Muscle of leg (tissue), 16 donors: ENCODE measurements at places on chromosomes 16 and 17. TPM values are rescaled to one million over a fixed set of nuclear protein-coding genes. Genes with fewer than 3 reads are reported as not detected.

CWC25 gene
- 9.2 TPM for total RNA-seq

PPM1E gene
- total RNA-seq: 1.1 TPM

FBXL16 gene
- total RNA-seq: not detected

KCTD5 gene
- 15.6 TPM for total RNA-seq

FOXN1 gene
- not detected for total RNA-seq

AANAT gene
- total RNA-seq: 0.22 TPM

NEUROD2 gene
- not detected for total RNA-seq

ODAD4 gene
- total RNA-seq: 0.44 TPM

GJD3 gene
- 0.18 TPM for total RNA-seq

TBC1D3H gene
- not detected for total RNA-seq

CACNG3 gene
- not detected for total RNA-seq

GRCh38 chr17:9123594-9124553 is 102.6 kb downstream of the NTN1 start:
- no peak for DNase-seq
- no peak overlapping the region for H3K4me3 ChIP-seq
- H3K36me3 ChIP-seq: no peaks in the 10 kb centered on the region
- no peak overlapping the region for H3K27ac ChIP-seq
- no peaks in the 10 kb centered on the region for H3K4me1 ChIP-seq

DNA sequence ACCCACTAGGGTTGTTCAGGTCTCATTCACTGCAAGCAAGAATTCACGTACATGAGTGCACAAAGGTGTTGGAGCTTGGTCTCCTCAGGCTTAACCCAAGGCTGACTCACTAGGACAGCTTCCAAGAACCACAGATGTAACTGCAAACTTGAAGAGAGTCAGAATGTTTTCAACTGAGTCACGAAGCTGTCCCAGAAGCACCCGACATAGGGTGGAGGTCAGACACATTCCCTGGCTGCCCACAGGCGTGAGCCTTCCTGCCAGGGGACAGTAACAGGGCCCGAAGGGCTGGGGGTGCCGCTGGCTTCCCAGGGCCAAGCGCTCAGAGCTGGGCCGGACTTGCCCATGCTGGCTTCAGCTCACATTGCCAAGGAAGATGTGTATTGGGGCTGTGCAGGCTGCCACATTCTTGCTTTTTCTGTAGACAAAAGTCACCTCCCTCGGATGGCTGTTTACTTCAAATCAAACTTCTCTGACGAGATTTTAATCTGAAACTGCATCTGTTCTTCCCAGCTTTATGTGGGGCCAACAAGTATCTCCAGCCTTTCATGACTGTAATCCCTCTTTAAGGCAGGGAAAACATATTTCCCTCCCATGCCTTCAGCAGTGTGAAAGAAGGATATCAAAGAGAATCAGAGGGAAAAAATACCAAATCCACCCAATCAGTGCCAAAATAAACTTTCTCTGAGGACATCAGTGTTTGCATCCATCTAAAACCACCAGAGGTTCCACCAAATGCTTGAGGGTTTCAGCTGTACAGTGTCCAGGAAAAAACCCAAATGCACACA is 14.3 kb downstream of the CMTM3 start:
- H3K27ac ChIP-seq: no peak overlapping the region
- peaks cover 15% of the 10 kb centered on the region for H3K36me3 ChIP-seq
- H3K4me1 ChIP-seq: peaks cover 7% of the 10 kb centered on the region
- H3K4me3 ChIP-seq: no peak overlapping the region

- no peak overlapping the region for H3K27ac ChIP-seq
- H3K36me3 ChIP-seq: no peaks in the 10 kb centered on the region
- H3K4me1 ChIP-seq: no peaks in the 10 kb centered on the region
- no peak for DNase-seq
- H3K27me3 ChIP-seq: no peaks in the 10 kb centered on the region
Observed at GRCh38 chr16:6510261-6510660, 822.4 kb upstream of the RBFOX1 start.

DNA sequence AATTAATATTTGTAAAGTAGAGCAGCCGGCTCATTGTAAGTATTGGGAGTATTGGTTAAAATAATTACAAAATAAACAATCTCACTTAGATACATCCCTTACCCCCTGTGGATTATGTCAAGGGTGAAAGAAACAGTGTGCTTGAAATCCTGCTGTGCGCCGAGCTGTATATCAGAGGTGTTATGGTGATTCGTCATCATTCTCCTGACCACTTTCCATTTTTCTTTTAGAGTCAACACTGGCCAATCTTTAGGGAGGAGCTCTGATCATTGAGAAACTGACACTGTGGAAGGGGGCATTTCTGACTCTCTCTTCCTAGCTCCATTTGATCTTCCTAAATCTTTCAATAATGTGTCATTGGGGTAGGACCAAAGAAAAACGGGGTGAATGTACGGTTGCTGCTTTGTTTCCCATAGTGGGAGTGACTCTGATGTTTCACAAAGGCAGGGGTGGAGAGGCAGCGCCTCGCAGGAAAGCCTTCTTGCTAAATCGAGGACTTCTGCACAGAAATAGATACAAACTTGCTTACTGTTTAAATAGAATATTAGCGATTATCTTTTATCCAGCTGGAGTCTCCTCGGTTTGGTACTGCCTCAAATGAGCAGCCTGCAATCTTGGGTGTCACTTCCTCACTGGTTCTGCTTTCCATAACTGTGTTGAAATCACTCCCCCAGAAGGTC is 123.4 kb downstream of the PRKCB start:
- DNase-seq: peak; percentile 54
- H3K27ac ChIP-seq: no peak overlapping the region
- no peaks in the 10 kb centered on the region for H3K4me1 ChIP-seq

DNA sequence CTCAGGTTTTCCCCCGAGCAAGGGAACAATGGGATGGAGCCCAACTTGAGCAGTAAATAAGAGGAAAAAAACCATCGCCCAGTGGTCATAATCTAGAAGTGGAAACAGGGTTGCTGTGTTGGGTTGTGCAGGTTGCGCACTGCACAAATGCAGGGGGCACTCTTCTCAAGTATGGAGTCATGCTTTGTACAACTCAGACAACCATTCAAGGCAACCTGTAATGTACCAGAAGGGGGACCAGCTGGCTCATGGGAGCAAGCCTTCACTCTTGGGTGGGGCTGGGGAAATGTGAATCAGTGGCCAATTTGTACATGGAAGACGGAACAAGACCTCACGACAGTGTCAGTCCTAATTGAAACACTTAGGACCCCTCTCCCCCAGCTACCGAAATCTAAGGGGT is 23.9 kb upstream of the LITAF start:
- no peak overlapping the region for H3K27ac ChIP-seq
- H3K4me3 ChIP-seq: no peak overlapping the region

GRCh38 chr16:80166082-80166481 is 374.7 kb upstream of the DYNLRB2 start:
- H3K27me3 ChIP-seq: no peaks in the 10 kb centered on the region
- no peaks in the 10 kb centered on the region for H3K4me1 ChIP-seq
- no peak overlapping the region for H3K4me3 ChIP-seq
- no peaks in the 10 kb centered on the region for H3K36me3 ChIP-seq

GRCh38 chr16:85269165-85269564 is 156.9 kb upstream of the CIBAR2 start:
- no peak overlapping the region for H3K27ac ChIP-seq
- no peak for DNase-seq
- peaks cover 11% of the 10 kb centered on the region for H3K4me1 ChIP-seq
- no peak overlapping the region for H3K4me3 ChIP-seq
- no peaks in the 10 kb centered on the region for H3K27me3 ChIP-seq

- DNase-seq: no peak
- peaks cover 38% of the 10 kb centered on the region for H3K27me3 ChIP-seq
- H3K36me3 ChIP-seq: no peaks in the 10 kb centered on the region
- H3K4me3 ChIP-seq: no peak overlapping the region
Observed at GRCh38 chr17:31495022-31495885, 103.8 kb downstream of the RAB11FIP4 start.

DNA sequence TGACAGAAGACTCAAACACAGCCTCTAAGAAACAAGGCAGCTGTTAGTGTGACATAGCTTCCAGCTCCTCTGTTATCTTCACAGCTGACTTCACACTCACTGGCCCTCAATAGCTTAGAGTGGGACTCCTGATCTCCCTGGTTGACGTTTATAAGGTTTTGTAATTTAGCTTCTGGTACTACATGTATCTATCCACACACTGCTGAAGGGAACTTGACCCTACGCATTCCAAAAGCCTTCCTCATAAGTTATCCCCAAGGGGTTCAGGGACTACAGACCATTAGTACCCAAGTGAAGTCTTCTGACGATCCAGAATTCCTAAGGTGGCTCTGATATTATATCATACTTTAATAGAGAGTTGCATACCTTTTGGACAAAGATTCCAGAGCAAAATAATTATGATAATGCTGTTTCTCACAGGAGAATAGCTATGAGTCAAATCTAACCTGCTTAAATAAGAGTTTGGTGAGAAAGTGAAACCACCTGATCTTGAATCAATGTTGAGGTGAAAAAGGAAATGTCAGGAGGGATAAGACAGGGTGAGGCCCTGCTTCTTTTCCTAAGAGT is 14.5 kb downstream of the ACACA start:
- no peaks in the 10 kb centered on the region for H3K4me1 ChIP-seq
- DNase-seq: no peak
- no peaks in the 10 kb centered on the region for H3K27me3 ChIP-seq
- H3K4me3 ChIP-seq: no peak overlapping the region
- H3K36me3 ChIP-seq: peaks cover 4% of the 10 kb centered on the region

DNA sequence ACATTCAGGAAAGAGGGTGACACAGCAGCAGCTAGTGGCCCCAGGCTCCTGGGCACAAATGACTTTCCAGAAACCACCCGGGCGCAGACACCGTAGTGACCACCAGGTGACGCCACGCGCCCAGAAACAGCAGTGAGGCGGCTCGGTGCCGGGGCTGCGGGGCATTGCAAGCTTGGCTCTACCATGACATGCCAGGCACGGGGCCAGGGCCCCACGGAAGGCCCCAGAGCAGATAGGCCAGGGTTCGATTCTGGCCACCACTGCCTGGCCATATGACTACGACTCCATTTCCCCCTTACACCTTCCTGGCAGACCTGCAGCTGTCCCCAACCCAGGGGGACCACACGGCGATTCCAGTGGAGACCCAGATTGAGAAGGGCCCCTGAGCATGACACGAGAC is 6.7 kb downstream of the RHBDF1 start:
- H3K4me3 ChIP-seq: no peak overlapping the region
- no peak overlapping the region for H3K27ac ChIP-seq
- no peaks in the 10 kb centered on the region for H3K27me3 ChIP-seq

- no peak overlapping the region for H3K4me3 ChIP-seq
- no peaks in the 10 kb centered on the region for H3K27me3 ChIP-seq
- H3K36me3 ChIP-seq: no peaks in the 10 kb centered on the region
- peak overlapping the region; percentile 74 for H3K27ac ChIP-seq
Observed at GRCh38 chr17:75549246-75550138, 24.0 kb downstream of the LLGL2 start.

GRCh38 chr16:49462989-49463371 is 89.4 kb downstream of the C16orf78 start:
- DNase-seq: no peak
- peaks cover 22% of the 10 kb centered on the region for H3K27me3 ChIP-seq
- H3K36me3 ChIP-seq: no peaks in the 10 kb centered on the region
- H3K4me1 ChIP-seq: peaks cover 10% of the 10 kb centered on the region

- H3K4me1 ChIP-seq: peaks cover 16% of the 10 kb centered on the region
- no peak for DNase-seq
- H3K27ac ChIP-seq: no peak overlapping the region
- no peaks in the 10 kb centered on the region for H3K27me3 ChIP-seq
Observed at GRCh38 chr16:66227766-66228530, 138.5 kb upstream of the CDH5 start.

DNA sequence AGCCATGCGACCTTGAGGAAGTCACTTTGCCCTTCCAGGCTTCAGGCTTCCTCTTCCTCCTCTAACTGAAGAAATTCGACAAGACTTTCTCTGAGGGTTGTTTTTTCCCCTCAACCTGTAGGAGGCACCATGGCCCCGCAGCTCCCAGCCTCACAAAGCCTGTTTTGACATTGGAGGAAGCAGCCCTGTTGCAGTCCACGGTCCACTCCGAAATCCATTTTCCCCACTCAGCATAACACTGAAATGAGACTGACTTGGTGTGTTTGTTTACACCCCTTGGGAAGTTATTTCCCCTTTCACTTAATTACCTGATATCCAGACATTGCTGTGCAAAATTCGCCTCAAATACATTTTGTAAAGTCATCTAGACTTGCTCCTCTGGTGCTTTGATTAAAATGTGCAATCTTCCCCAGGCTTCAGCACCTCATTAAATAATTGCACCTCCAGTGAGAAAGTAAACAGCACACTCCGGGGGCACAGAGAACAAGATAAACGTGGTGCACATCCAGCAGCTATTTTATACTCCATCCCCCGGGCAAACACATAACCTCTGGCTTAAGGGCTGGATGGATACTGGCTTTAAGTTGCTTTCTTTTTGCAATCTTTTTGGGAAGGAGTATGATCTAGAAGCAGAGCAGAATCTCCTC is 41.4 kb upstream of the PIRT start:
- no peaks in the 10 kb centered on the region for H3K4me1 ChIP-seq
- H3K27ac ChIP-seq: no peak overlapping the region

DNA sequence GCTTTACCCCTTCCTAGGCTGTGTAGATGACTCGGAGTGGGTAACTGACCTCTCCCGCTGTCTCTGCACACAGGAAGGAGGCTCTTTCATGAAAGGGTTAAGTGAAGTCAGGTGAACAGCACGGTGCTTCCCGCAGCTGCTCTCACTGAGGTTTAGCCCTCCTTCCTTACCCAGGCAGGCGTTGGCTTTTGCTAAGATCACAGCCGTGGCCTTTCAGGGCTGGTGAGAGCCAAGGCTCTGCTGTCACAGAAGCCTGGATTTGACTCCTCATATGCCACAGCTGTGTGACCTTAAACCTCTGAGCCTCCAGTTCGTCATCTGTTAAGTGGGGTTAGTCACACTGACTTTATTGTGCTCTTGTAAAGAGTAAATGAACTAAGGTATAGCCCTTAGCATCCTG is 90.9 kb upstream of the PLCG2 start:
- H3K27me3 ChIP-seq: no peaks in the 10 kb centered on the region
- H3K27ac ChIP-seq: no peak overlapping the region
- no peak overlapping the region for H3K4me3 ChIP-seq
- DNase-seq: no peak
- H3K36me3 ChIP-seq: peaks cover 21% of the 10 kb centered on the region

GRCh38 chr16:79283578-79283977 is 317.0 kb downstream of the MAF start:
- no peak for DNase-seq
- no peak overlapping the region for H3K27ac ChIP-seq
- no peaks in the 10 kb centered on the region for H3K36me3 ChIP-seq

- H3K27me3 ChIP-seq: peaks cover 4% of the 10 kb centered on the region
- peaks cover 9% of the 10 kb centered on the region for H3K4me1 ChIP-seq
- no peak for DNase-seq
- no peak overlapping the region for H3K4me3 ChIP-seq
Observed at GRCh38 chr16:84307209-84307954, 12.7 kb downstream of the WFDC1 start.

- H3K27me3 ChIP-seq: peaks cover 19% of the 10 kb centered on the region
- no peaks in the 10 kb centered on the region for H3K4me1 ChIP-seq
- H3K27ac ChIP-seq: no peak overlapping the region
- no peak overlapping the region for H3K4me3 ChIP-seq
Observed at GRCh38 chr17:79242873-79243602, 168.4 kb downstream of the ENGASE start.

DNA sequence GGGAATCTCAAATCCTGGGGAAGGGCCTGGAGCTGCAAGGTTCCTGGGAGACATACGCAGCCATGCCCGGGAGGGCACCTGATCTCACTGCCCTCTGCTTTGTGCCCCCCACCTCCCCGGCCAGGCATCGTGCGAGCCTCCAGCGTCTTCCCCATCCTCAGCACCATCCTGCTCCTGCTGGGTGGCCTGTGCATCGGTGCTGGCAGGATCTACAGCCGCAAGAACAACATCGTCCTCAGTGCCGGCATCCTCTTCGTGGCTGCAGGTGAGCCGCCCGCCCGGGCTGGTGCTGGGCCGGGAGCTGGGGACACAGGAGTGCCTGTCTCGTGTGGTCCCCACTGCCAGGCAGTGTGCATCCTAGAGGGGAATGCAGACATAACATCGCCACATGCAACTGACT is 19.6 kb upstream of the CACNG1 start:
- no peaks in the 10 kb centered on the region for H3K27me3 ChIP-seq
- no peak overlapping the region for H3K4me3 ChIP-seq
- peaks cover 6% of the 10 kb centered on the region for H3K4me1 ChIP-seq
- H3K27ac ChIP-seq: no peak overlapping the region
